Heart right ventricle (tissue), 16 donors: ENCODE measurements at places on chromosomes 7 and 10.

GRCh38 chr10:90866050-90866598, 5.7 kb upstream of the RPP30 start:
- no peaks in the 10 kb centered on the region for H3K36me3 ChIP-seq
- H3K4me3 ChIP-seq, result no peak overlapping the region
- peaks cover 20% of the 10 kb centered on the region for H3K27me3 ChIP-seq
- no peak for DNase-seq
- H3K4me1 ChIP-seq, result no peaks in the 10 kb centered on the region

- H3K4me1 ChIP-seq, result no peaks in the 10 kb centered on the region
- H3K27me3 ChIP-seq, result no peaks in the 10 kb centered on the region
- no peak overlapping the region for H3K27ac ChIP-seq
- no peaks in the 10 kb centered on the region for H3K36me3 ChIP-seq
These were observed 20.4 kb upstream of the PIK3AP1 start for GRCh38 chr10:96740579-96741281.

- H3K4me1 ChIP-seq, result no peaks in the 10 kb centered on the region
- H3K4me3 ChIP-seq, result no peak overlapping the region
- H3K36me3 ChIP-seq, result no peaks in the 10 kb centered on the region
- DNase-seq, result no peak
These were observed 386.0 kb downstream of the HGF start for GRCh38 chr7:81383846-81384245.

GRCh38 chr7:468681-469562, 50.7 kb downstream of the PDGFA start:
- no peaks in the 10 kb centered on the region for H3K27me3 ChIP-seq
- DNase-seq, result no peak
- peak overlapping the region; percentile 44 for H3K27ac ChIP-seq

DNA sequence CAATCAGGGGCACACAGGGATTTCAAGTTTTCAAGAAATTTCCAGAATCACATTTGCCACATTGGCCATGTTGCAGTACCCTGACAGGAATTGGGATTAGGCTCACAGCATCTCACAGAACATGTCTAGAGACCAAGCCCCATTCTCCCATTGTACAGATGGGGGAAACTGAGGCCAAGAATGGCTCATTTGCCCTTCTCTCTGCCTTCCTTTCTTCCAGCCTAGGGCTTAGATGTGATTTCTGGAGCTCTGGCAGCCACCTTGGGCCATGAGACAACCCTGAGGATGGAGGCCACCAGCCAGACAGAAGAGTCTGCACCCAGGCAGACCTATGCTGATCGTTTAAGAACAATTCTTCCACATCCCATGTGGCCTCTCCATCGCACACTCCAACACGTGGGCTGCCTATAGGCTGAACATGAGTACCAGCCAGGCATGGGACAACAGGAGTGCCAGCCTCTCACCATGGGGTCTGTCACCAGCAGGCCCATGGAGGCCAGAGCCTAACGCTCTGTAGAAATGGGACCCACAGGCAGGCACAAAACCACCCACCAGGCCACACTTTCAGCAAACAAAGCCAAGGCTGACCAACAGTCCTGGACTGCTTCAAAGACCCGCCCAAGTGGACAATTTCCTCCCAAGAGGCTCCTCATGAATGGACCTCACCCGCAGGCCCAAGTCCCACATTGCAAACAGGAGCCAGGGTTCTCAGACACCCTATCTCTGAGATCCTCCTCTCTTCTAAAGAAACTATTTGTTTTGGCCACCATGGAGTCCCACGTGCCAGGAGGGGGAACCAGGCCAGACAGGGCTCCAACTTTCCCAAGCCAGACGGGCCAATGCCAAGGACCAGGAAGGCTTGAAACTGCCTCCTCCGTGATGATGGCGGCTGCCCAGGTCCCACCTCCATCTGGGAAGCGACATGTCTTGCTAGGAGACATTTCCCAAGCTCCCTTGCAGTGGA, 20.7 kb downstream of the PDGFA start:
- peak; percentile 40 for DNase-seq
- H3K36me3 ChIP-seq, result no peaks in the 10 kb centered on the region
- peaks cover 7% of the 10 kb centered on the region for H3K4me1 ChIP-seq
- H3K27ac ChIP-seq, result no peak overlapping the region

GRCh38 chr10:133126431-133127290, 33.4 kb upstream of the KNDC1 start:
- H3K27ac ChIP-seq, result no peak overlapping the region
- H3K4me1 ChIP-seq, result no peaks in the 10 kb centered on the region
- no peak overlapping the region for H3K4me3 ChIP-seq
- DNase-seq, result no peak
- H3K36me3 ChIP-seq, result no peaks in the 10 kb centered on the region

DNA sequence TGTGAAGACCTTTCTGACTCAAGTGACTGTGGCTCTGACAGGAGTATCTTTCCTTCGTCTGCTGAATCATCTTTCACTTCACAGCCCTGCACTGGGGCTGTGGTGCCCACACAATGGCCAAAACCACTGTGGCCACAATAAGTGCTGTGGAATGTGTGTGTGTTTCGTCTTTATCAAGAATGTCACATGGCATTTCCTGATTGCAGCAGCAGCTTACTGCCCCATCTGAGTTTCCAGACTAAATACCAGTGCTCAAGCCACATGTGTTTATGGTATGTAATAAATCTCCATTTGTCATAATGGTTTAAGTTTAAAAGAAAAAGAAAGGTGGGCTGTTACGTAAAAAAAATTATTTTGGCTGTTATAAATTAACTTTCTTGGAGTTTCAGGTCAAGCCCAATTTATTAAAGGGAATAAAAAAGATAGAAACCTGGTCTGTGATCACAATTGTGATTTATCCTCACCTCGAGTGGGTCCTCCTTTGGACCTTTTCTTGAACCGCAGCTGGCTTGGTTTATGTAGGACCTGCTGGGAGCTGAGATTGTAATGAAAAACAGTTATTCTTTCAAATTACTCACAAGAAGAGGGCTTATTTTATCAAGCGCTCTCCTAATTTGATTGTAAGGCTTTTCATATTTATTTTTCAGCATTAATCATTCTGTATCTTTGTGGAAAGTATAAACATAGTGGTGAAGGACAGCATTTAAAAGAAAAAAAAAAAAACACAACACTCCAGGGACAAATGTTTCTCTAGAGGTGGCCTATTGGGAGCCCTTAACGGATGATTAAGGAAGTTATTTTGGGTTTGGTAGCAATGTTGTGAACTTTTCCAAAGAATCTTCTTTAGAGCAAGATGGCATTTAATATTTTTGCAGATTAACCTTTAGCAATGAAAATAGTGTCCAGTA, 116.2 kb downstream of the LRMDA start:
- no peaks in the 10 kb centered on the region for H3K27me3 ChIP-seq
- DNase-seq, result no peak
- no peaks in the 10 kb centered on the region for H3K36me3 ChIP-seq
- H3K4me3 ChIP-seq, result no peak overlapping the region
- peak overlapping the region; percentile 47 for H3K27ac ChIP-seq

DNA sequence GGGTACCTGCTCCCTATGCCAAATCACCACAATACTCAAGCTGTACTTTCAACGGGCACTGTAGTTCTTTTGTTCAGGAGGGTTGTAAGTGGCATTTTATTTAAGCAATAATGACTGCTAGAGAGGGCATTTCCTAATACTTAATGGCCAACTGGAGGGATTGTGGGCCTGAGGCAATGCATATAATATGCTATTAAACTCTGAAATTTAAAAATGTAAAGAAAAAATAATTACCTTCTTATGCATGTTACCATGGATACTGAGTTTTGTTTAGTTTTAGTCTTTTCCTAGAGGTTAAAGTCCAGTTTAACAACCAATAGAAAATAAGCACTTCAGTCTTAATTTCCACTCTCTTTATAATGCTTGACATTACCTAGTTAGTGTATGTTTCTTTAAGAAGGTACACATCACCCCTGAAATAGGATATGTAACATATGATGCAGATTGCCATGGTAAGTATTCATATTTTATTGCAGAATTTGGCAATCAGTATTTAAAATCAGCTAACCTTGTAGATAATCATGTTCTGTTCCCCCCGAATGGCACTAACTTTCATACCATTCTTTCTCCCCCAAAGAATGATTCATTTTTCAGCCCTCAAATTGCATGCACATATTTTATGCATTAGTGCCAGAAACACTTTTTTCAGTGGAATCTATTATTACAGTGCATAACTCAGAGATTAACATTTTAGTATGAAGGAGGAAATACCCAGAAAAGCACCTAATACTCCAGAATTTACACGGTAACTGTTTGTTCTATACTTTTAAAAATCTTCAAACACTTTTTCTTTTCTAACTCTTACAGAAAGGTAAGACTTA, 90.3 kb upstream of the ZNF438 start:
- H3K4me3 ChIP-seq, result no peak overlapping the region
- peak overlapping the region; percentile 54 for H3K27ac ChIP-seq
- H3K27me3 ChIP-seq, result no peaks in the 10 kb centered on the region
- H3K4me1 ChIP-seq, result peaks cover 18% of the 10 kb centered on the region

DNA sequence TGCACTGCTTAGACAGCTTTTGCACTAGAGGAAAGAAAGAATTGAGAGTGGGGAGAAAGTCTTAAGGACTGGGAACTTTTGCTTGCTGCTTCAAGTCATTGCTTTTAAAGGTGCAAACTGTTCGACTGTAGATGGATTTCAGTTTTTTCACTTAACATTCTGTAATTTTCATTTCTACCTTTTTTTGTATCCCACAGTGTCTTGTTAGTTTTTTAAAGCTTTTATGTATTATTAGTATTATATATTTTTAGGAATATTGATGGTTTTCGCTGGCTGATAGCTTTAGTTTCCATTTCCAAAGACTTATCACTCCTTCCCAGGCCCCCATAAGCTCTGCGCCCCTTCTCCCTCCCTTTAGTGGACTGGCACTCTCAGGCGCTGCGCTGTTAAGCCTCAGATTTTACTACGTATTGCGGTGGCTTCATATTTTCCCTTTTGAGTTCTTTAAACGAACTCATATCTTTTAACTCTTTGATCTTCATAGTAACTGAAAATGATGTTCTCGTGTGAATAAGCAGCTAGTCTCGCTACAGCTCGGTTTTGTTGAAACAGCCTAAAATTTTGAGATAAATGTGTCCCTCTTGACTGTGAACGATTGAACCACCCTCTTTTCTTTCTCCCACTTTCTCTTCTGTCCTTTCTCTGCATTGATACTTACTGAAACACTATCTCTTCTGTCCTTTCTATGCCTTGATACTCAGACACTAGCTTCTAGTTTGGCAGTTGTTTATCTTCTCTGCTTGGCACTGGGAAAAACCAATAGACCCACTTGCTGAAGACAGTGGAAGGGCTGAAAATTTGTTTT, 2.5 kb upstream of the ETV1 start:
- H3K36me3 ChIP-seq, result no peaks in the 10 kb centered on the region
- H3K27ac ChIP-seq, result peak overlapping the region; percentile 92
- peaks cover under 1% of the 10 kb centered on the region for H3K4me1 ChIP-seq

DNA sequence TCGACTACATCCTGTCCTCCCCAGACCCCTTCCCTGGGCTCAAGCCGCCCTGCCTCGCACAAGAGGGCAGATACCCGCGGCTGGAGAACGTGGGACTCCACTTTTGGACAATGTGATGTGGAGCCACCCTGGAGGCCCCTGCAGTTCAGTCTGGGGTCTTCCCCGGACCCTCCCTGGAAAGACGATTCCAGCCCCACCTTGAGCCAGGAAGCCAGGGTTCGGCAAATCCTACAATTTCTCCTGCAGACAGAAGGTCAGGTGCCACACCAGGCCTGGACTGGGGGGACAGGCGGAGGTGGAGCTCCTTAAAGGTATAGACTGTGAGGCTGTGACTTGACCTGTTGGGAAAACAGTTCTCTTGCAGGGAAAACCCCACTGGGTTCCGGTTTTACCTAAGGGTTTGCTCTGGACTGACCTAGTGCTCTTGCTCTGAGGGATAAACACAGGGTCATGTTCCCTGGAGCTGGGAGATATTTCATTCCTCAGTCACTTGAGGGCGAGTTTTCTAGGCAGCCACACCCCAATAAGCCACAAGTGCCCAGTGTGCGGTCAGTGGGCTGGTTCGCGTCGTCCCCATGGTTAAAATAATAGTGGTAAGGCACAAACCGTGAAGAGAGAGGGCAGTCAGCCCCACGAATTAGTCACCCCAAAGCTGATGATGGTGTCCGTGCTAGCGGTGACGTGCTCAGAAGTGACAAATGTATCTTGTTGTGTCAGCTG, 1.6 kb downstream of the FOXL3 start:
- H3K4me3 ChIP-seq, result no peak overlapping the region
- H3K27me3 ChIP-seq, result peaks cover 93% of the 10 kb centered on the region
- no peak overlapping the region for H3K27ac ChIP-seq
- no peaks in the 10 kb centered on the region for H3K36me3 ChIP-seq
- DNase-seq, result no peak

GRCh38 chr7:4191046-4191445, 491.0 kb upstream of the FOXK1 start:
- H3K4me1 ChIP-seq, result no peaks in the 10 kb centered on the region
- H3K27ac ChIP-seq, result no peak overlapping the region
- H3K36me3 ChIP-seq, result no peaks in the 10 kb centered on the region
- no peaks in the 10 kb centered on the region for H3K27me3 ChIP-seq
- H3K4me3 ChIP-seq, result no peak overlapping the region
- no peak for DNase-seq

GRCh38 chr10:36688717-36689116, 436.7 kb upstream of the ANKRD30A start:
- no peaks in the 10 kb centered on the region for H3K27me3 ChIP-seq
- DNase-seq, result no peak
- H3K4me1 ChIP-seq, result no peaks in the 10 kb centered on the region
- H3K27ac ChIP-seq, result no peak overlapping the region

GRCh38 chr7:116800594-116800993, 61.8 kb upstream of the CAPZA2 start:
- peaks cover 7% of the 10 kb centered on the region for H3K4me1 ChIP-seq
- H3K4me3 ChIP-seq, result no peak overlapping the region
- H3K36me3 ChIP-seq, result peaks cover 5% of the 10 kb centered on the region
- H3K27me3 ChIP-seq, result no peaks in the 10 kb centered on the region

GRCh38 chr10:122047560-122047959, 58.6 kb downstream of the TACC2 start:
- H3K4me1 ChIP-seq, result peaks cover 19% of the 10 kb centered on the region
- H3K27me3 ChIP-seq, result no peaks in the 10 kb centered on the region
- no peaks in the 10 kb centered on the region for H3K36me3 ChIP-seq

DNA sequence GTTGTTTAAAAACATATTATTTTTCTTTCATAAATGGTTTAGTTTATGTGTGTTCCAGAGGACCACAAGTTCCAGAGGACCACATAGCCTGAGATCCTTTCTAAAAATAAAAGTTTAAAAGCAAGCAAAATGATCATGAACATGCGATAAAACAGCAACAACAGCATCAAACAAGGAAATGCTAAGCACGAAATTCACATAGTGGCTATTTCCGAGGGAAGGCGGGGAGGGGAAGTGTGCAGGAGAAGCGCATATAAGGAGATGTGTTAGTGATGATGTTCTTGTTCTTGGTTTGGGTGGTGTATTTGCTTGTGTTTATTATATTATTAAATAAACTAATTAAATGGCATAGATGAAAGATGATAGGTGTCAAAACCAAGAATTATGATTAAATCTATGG, 1.2 kb downstream of the TBATA start:
- H3K27ac ChIP-seq, result no peak overlapping the region
- H3K36me3 ChIP-seq, result no peaks in the 10 kb centered on the region
- peaks cover 17% of the 10 kb centered on the region for H3K4me1 ChIP-seq
- no peak for DNase-seq
- H3K4me3 ChIP-seq, result no peak overlapping the region

- H3K4me1 ChIP-seq, result peaks cover 16% of the 10 kb centered on the region
- H3K27ac ChIP-seq, result peak overlapping the region; percentile 52
- H3K36me3 ChIP-seq, result no peaks in the 10 kb centered on the region
- peak; percentile 56 for DNase-seq
These were observed 149.2 kb downstream of the PRKAG2 start for GRCh38 chr7:151727579-151728285.

GRCh38 chr10:128981881-128982615, 485.0 kb upstream of the MGMT start:
- DNase-seq, result no peak
- H3K27me3 ChIP-seq, result no peaks in the 10 kb centered on the region
- H3K4me3 ChIP-seq, result no peak overlapping the region
- H3K27ac ChIP-seq, result no peak overlapping the region
- no peaks in the 10 kb centered on the region for H3K36me3 ChIP-seq
